ENCODE measurements at places on chromosomes 2 and 18. TPM values are rescaled to one million over a fixed set of nuclear protein-coding genes. Genes with fewer than 3 reads are reported as not detected.

Gene ADRA2B
- 0.17 TPM for total RNA-seq

GRCh38 chr2:202121532-202122162, 48.6 kb downstream of the KIAA2012 start:
- DNase-seq: no peak

DNA sequence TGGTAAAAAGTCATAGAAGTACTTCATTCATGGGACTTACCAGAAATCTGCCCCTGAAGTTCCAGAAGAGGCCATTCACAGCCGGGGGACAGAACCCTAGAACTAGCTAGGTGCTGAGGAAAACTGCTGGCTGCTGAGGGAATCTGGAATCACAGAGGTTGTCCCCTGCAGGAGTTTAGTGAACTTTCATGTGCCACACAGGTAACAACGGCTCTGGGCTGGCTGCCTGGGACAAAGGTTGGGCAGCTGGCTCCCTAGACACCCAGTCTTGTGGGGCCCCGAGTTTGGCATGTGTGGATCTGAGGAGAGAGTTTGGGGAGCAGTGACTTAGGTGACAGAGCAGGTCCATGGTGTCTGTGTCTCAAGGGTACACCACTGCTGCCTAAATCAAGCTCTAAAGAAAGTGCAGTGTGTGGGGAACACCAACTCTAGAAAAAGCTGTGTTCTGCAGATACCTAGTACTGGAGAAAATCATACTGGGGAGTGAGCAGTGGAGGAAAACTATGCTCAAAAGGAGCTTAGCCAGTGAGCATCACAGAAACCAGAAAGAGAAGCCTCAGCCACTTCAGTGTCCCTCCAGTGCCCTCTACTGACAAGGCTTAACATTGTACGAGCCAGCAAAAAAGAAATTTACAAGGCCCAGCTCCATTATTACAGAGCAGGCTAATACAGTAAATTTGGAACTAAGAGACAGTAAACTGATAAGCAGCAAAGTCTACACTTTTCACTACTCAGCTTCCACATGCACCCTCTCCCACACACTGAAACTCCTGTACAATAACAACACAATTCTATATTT, 15.2 kb downstream of the GALNT3 start:
- DNase-seq: no peak

DNA sequence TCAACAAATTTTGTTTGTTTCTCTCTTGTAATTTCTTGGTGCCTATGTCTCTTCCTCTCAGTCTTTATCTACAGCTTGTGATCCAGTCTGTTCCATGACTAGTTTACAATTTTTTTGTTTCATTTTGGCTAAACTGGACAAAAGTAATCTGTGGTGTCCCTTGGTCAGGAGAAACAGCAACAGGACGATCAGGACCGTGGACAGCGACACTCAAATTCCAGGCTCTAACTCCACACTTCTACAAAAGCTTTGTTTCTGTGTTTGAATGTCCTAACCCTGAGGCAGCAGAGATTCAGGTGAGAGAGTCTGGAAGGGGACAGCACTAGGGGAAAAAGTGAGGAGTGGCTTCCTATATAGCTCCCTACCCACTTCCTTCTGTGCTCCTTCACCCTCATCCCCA, 593.3 kb upstream of the FANCL start:
- no peak for DNase-seq

Gene HOXD13
- 1.5 TPM for total RNA-seq

GRCh38 chr18:21093133-21093532, 18.5 kb downstream of the ROCK1 start:
- no peak for DNase-seq

DNA sequence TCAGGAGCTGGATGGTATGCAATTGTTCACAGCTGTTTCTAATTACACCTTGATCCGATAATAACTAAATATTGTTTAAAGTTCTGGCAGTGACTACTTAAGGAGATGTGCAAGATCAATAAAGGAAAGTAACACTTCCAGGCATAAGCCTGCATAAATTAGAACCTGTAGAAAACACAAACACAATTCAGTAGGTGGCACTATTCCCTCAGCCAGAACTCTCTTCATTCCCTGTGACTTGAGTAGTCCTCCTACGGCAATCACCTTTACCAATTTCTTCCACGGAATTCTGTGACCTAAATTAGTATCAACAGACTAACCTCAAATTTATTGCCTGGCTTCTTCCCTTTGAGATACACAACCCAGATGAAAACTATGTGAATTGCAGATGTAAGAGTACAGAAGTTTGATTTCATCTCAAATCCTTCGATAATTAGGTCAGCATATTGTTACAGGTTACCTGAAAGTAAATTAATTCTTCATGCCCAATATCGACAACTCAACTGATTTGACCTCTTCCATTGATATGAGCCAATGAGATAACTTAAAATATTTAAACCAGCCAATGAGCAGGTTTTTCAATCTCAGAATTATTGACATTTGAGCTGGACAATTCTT, 137.8 kb downstream of the PID1 start:
- DNase-seq: no peak

DNA sequence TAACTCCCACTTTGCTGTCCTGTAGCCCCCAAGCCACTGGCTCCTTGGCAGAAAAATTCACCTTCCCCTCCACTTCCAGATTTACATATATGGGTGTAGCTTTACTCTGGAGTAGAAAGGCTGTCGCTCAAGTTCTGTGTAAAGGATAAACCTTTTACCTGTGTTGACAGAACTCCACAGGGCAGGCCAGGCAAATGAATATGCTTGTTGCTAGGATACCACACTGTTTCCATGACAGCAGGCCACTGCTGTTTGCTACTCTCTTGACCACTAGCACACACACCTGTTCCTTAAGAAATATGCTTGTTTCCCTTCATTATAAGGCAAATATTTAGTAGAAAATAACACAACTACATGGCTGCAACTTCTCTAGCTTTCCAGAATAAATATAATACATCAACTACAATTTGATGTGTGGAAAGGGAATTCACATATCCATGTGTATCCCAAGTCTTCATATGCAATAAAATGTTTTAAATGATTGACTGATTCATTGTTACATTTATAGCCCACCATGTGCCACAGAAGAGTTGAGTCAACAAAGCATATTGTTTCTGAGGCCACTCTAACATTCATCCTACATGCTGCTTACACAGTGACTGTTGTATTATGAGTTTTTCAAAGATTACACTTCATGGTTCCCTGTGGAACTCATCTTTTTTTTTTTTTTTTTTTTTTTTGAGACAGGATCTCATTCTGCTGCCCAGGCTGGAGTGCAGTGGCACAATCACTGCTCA, 56.2 kb upstream of the ROCK1 start:
- no peak for DNase-seq

DNA sequence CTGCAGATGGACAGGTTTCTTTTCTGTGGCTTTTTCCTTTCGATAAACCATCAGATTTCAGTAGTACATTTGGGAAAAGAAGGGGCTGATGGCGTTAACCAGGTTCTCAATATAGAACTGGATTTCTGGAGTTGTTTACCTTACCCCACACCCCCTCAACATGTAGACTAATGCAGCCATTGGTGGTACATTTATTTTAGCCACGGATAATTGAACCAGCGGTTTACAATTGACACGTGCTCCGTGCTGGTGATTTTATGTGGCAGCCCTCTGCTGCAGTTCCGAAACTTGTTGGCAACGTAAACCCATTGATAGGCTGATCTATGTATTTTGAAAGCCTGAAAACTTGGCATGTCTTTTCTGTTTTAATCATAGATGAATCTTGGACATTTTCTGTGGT, 5.4 kb downstream of the SOX11 start:
- no peak for DNase-seq

Gene MCM6
- 19.8 TPM for total RNA-seq

- no peak for DNase-seq
These were observed 101.3 kb downstream of the LOXHD1 start for GRCh38 chr18:46555724-46556123.

DNA sequence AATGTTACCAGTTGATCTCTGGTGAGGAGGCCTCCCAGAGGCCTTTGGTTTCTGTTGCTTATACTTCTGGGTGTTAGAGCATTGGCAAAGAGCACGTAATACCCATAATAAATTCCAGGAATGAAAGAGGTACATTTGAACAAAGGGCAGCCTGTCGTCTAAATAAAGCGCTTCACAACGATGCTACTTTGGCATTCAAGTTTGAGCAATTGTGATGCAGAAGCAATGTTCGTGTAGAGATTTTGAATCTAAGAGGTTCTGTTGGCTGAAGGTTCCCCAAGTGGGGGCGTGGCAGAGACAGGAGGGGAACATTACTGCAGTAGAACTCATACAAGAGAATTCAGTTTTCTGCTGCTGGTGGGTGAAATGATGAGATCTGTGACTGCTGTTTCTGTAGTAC, 27.8 kb downstream of the ZNF532 start:
- DNase-seq: no peak

- DNase-seq: no peak
These were observed 6.5 kb downstream of the GREB1 start for GRCh38 chr2:11540148-11540995.
